ENCODE measurements at places on chromosomes 5 and 9. TPM values are rescaled to one million over a fixed set of nuclear protein-coding genes. Genes with fewer than 3 reads are reported as not detected.

The GTF3C5 gene
- 31.8 TPM for total RNA-seq

The PLAA gene
- total RNA-seq = 44.5 TPM

The ERAP2 gene
- total RNA-seq = 5.6 TPM

The EIF4E1B gene
- not detected for total RNA-seq

All from osteoblast (primary cell).